AG08395 (cell line): ENCODE measurements at places on chromosomes 3 and 15.

DNA sequence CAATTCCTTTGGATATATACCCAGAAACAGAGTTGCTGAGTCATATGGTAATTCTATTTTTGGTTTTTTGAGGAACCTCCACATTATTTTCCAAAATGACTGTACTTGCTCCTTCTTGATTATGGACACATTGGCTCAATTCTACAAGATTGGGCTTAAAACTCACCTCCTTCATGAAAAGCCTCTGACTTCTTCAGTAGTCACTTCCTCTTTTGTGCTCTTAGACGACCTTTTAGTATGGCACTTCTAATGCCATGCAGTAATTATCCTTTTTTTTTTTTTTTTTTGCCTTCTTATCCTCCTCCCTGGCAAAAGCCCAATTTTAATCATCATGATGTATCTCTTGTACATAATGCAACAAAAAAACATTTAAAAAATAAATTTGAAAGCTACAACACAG lies 33.0 kb upstream of the ABHD17C start:
- no peak for DNase-seq

GRCh38 chr3:164476631-164477030 lies 601.7 kb downstream of the SI start:
- peak; percentile 10 for DNase-seq

- DNase-seq = peak; percentile 30
Measured at GRCh38 chr3:55486857-55487380, at the start of gene WNT5A. TSS of gene WNT5A (minus strand) at chr3:55487306. CDS start at chr3:55486985, 321 bp downstream.

DNA sequence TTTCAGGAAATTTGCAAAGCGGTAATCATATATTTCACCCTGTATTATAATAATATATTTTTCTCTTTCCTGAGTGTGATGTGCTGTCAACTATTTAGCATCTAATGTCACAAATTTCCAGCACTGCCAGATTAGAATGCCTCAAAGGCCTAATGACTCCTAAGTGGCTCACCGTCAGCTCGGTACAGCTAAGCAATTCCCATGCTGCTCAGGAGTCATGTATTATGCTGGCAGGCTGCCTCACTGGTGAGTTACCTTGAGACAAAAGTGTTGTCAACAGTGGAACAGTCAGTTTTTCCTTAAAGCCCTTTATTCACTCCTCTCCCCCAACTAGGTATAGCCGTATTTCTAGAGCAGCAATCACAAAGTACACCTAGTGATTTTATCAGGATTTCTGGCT lies 83.6 kb downstream of the NSUN3 start:
- DNase-seq = no peak

GRCh38 chr3:32857921-32858320 lies 40.1 kb downstream of the TRIM71 start:
- no peak for DNase-seq

- no peak for DNase-seq
Measured at GRCh38 chr3:13420045-13420830, at the start of gene NUP210. TSS of gene NUP210 (minus strand) at chr3:13420322. CDS start at chr3:13420226, 96 bp downstream.
